ENCODE measurements at places on chromosomes 2 and 18. TPM values are rescaled to one million over a fixed set of nuclear protein-coding genes. Genes with fewer than 3 reads are reported as not detected.

- DNase-seq, result peak; percentile 31
- no peaks in the 10 kb centered on the region for H3K27me3 ChIP-seq
- no peak overlapping the region for H3K27ac ChIP-seq
- no peaks in the 10 kb centered on the region for H3K36me3 ChIP-seq
- no peak overlapping the region for H3K4me3 ChIP-seq
Observed at GRCh38 chr2:71530641-71531332, 77.4 kb downstream of the DYSF start.

DNA sequence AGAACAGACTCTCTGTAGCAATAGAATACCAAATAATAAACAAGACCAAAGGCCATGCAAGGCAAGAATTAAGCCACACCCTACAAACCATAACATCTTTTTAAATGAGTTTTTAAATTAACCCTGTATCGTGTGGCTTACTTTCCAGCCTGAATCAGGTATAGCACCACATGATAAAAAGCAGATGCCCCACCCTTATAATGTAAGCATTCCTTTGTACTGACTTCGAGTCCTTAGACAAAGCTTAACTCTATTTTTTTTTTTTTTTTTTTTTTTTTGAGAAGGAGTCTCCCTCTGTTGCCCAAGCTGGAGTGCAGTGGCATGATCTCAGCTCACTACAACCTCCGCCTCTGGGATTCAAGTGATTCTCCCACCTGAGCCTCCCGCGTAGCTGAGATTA is 1.7 kb upstream of the C2orf42 start:
- no peaks in the 10 kb centered on the region for H3K36me3 ChIP-seq
- DNase-seq, result no peak
- no peaks in the 10 kb centered on the region for H3K27me3 ChIP-seq
- H3K4me3 ChIP-seq, result no peak overlapping the region
- H3K4me1 ChIP-seq, result peaks cover 7% of the 10 kb centered on the region
- H3K27ac ChIP-seq, result no peak overlapping the region

- no peak overlapping the region for H3K27ac ChIP-seq
- H3K4me3 ChIP-seq, result no peak overlapping the region
- no peak for DNase-seq
- H3K36me3 ChIP-seq, result no peaks in the 10 kb centered on the region
Observed at GRCh38 chr2:20965221-20965620, 78.7 kb downstream of the APOB start.

- no peaks in the 10 kb centered on the region for H3K4me1 ChIP-seq
- peaks cover 50% of the 10 kb centered on the region for H3K27me3 ChIP-seq
- H3K36me3 ChIP-seq, result no peaks in the 10 kb centered on the region
- no peak overlapping the region for H3K27ac ChIP-seq
Observed at GRCh38 chr2:3007135-3007534, 370.5 kb downstream of the EIPR1 start.

DNA sequence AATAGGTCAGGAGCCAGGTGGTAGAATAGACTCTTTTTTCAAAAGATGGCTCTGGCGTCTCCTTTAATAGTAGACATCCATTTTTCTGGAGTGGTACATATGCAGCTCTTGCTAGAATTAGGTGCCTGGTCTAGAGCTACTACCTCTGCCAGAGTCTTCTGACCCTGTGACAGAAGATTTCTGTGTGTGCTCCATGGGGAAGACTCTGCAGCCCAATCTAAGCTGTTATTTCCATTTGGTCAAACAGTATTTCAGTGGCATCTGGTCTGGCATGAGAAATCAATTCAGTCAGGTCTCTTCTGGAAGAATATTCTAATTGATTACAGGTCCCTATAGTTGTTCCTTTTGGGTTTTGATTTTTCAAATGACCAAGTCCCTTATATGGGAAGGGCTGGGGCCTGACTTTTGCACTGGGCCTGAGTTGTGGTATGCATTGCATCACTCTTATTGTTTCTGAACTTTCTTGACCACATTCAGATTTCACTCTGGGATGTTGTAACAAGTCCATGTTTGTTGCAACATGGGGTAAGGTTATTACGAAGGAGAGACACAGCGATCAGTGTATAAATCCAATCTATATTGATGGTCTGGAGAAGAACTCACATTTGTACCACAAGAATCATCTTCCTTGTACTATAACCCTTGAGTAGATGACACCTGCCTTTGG is 12.1 kb downstream of the MXD1 start:
- H3K27me3 ChIP-seq, result no peaks in the 10 kb centered on the region
- H3K4me1 ChIP-seq, result no peaks in the 10 kb centered on the region
- no peak for DNase-seq
- no peak overlapping the region for H3K27ac ChIP-seq
- no peak overlapping the region for H3K4me3 ChIP-seq

DNA sequence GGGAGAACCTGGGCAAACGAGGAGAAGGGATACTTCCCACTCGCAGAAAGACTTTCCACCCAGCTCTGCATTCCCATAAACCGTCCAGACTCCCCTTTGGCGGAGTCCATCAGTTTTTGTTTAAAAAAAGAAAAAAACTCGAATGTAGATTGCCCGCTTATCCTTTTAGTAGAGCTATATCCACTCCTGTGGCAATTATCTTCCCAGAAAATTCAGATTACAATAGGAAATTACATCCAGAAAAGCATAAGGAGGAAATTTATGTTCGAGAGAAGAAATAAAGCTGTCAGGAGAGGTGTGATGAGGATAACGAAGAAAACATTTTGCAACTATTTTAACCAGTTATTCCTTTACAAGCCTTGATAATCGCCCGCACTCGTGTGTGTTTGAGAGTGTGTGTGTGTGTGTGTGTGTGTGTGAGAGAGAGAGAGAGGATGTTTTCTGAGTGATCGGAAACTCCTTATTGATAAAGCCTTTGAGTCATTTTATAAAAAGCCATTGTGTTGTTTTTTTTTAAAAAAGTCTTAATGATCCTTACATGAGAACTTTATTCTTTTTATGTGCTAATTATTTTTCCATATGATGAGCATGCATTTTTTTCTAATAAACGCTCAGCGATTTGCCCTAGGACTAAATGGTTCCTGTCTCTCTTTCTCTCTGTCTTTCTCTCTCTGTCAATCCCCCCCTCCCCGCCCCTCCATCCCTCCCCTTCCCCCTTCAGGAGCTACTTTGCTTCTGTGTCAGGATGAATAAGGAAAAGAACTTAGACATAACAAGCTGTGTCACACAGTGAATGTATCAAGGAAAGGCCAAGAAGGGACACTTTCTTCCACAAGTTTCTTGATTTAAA is 1.1 kb upstream of the PPP3R1 start:
- peaks cover 7% of the 10 kb centered on the region for H3K4me1 ChIP-seq
- H3K4me3 ChIP-seq, result peak overlapping the region; percentile 85
- no peaks in the 10 kb centered on the region for H3K27me3 ChIP-seq
- no peaks in the 10 kb centered on the region for H3K36me3 ChIP-seq
- DNase-seq, result no peak

DNA sequence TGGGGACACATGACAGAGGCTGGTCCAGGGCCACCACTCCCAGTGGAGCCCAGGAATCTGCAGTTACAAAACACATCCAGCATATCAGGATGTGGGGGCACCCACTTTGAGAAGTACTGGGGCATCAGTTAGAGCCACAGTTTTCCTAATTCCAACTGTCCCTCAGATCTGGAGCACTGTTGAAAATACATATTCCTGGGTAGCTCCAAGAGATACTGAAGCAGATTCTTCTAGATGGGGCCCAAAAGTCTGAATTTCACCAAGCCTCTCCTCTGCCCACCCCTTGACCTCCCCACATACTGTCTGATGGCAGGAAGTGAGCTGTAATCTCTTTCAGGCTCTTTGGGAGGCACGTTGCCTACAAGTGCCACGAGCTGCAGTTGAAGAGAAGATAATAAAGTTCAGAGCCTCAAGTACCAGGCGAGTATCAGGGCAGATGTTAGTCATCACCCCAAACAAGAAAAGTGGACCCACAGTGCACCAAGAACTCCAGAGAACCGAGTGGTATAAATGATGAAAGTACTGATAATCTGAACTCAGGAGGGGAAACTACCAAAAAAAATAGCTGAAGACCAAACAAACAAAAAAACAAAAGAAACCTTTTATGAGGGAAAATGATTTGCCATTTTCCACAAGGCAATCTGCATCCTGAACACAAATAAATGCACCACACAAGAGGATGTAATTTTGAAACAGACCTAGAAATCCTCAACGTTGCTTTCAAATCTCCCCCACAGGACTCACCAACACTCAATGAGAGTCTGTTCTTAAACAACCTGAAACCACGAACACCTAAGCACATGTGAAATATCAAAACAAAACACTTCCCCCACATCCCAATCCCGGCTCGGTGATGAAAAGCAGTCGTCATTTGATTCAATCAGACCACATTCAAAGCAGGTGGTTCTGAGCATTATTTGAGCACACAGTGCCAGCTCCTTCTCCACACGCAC is 98.7 kb downstream of the TCF4 start:
- no peaks in the 10 kb centered on the region for H3K4me1 ChIP-seq
- no peak overlapping the region for H3K4me3 ChIP-seq
- no peak for DNase-seq
- no peak overlapping the region for H3K27ac ChIP-seq
- no peaks in the 10 kb centered on the region for H3K27me3 ChIP-seq
- H3K36me3 ChIP-seq, result no peaks in the 10 kb centered on the region

GRCh38 chr2:238159661-238160205 is 963 bp downstream of the ERFE start:
- H3K4me3 ChIP-seq, result peak overlapping the region; percentile 60
- H3K4me1 ChIP-seq, result peaks cover 12% of the 10 kb centered on the region
- H3K36me3 ChIP-seq, result no peaks in the 10 kb centered on the region
- no peak for DNase-seq
- H3K27ac ChIP-seq, result no peak overlapping the region
- no peaks in the 10 kb centered on the region for H3K27me3 ChIP-seq

GRCh38 chr2:96550787-96551604 is 14.4 kb downstream of the ARID5A start:
- peak overlapping the region; percentile 49 for H3K27ac ChIP-seq
- no peaks in the 10 kb centered on the region for H3K36me3 ChIP-seq
- no peak for DNase-seq
- peak overlapping the region; percentile 23 for H3K4me3 ChIP-seq

- H3K4me1 ChIP-seq, result no peaks in the 10 kb centered on the region
- H3K4me3 ChIP-seq, result no peak overlapping the region
- DNase-seq, result no peak
- H3K27me3 ChIP-seq, result no peaks in the 10 kb centered on the region
- no peak overlapping the region for H3K27ac ChIP-seq
Observed at GRCh38 chr18:8601277-8602032, 7.8 kb upstream of the RAB12 start.

GRCh38 chr2:222776792-222777191 is 84.0 kb upstream of the ACSL3 start:
- no peaks in the 10 kb centered on the region for H3K36me3 ChIP-seq
- H3K4me1 ChIP-seq, result peaks cover 6% of the 10 kb centered on the region
- no peak overlapping the region for H3K4me3 ChIP-seq
- H3K27ac ChIP-seq, result no peak overlapping the region
- H3K27me3 ChIP-seq, result no peaks in the 10 kb centered on the region

DNA sequence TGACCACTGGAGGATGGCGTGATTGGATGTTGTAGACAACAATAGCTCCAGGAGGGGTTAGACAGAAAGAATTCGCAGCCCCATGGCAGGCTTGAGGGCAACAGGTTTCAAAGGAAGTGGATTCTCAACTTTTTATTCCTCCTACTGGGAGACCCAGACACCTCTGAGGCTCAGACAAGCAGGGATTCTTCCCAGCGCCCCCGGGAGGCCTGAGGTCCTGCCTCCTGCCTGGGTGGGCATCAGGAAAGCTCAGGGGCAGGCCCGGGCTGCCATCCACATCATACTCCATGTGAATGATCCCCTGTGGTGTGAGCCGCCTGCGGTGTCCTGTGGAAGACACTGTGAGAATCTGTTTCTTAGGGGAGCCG is 203.5 kb downstream of the CYP26B1 start:
- peaks cover 3% of the 10 kb centered on the region for H3K4me1 ChIP-seq
- no peak for DNase-seq
- no peak overlapping the region for H3K4me3 ChIP-seq
- H3K36me3 ChIP-seq, result no peaks in the 10 kb centered on the region

- no peaks in the 10 kb centered on the region for H3K27me3 ChIP-seq
Observed at GRCh38 chr2:224220586-224221255, 181.2 kb downstream of the FAM124B start.

- DNase-seq, result no peak
- no peak overlapping the region for H3K4me3 ChIP-seq
- H3K36me3 ChIP-seq, result no peaks in the 10 kb centered on the region
- H3K27me3 ChIP-seq, result no peaks in the 10 kb centered on the region
- no peaks in the 10 kb centered on the region for H3K4me1 ChIP-seq
Observed at GRCh38 chr2:215421859-215422461, 13.9 kb downstream of the FN1 start.

DNA sequence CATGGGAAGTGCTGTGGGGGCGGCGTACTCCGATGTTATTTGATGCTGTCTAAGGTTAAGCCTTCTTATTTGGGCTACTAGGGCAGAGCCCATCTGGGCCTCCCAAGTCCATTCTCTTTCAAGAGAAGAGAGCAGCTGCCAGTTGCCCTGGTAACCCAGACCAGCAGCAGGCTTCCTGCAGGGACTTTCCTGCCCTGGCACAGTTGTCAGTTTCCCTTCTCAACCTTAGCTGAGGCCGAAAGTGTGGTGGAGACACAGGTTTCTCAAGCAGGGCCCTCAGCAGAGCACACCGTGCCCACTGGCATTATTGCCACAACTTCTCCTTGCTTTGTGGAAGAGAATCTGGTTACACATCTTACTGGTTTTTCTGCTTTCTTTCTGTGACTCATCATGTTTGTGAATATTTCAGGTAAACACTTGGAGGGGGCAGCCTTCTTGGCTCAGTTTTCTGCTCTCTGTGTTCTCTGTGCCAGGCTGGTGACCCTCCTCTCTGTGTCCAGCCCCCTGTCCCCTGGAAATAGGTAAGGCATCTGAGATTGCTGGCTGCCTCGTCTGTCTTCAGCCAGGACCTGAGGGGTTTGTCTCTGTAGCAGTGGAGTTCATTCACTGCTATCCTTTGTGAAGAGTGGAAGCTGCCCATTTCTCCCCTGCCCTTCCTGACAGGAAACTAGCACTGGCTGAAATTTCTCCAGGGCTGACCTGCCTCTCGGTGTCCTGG is 111.0 kb downstream of the B3GNT2 start:
- 0 out of 2 replicates have a peak overlapping the region, but pooled peaks have one; percentile 2 for H3K4me3 ChIP-seq
- peaks cover 66% of the 10 kb centered on the region for H3K4me1 ChIP-seq
- no peaks in the 10 kb centered on the region for H3K36me3 ChIP-seq
- H3K27ac ChIP-seq, result peak overlapping the region; percentile 97

- H3K36me3 ChIP-seq, result no peaks in the 10 kb centered on the region
- H3K4me1 ChIP-seq, result no peaks in the 10 kb centered on the region
- DNase-seq, result no peak
- no peaks in the 10 kb centered on the region for H3K27me3 ChIP-seq
- no peak overlapping the region for H3K4me3 ChIP-seq
Observed at GRCh38 chr2:107988108-107988507, 1.8 kb downstream of the SLC5A7 start.

SERPINB4 gene
- not detected for total RNA-seq

POTEF gene
- total RNA-seq, result 3.5 TPM

TSPYL6 gene
- not detected for total RNA-seq

TBR1 gene
- total RNA-seq, result 0.17 TPM

ZAP70 gene
- 0.91 TPM for total RNA-seq

FER1L5 gene
- 0.91 TPM for total RNA-seq

RAB31 gene
- total RNA-seq, result 46.9 TPM

SERPINB2 gene
- not detected for total RNA-seq

PNKD gene
- total RNA-seq, result 58.1 TPM

ARHGAP15 gene
- 0.42 TPM for total RNA-seq

CCDC141 gene
- total RNA-seq, result 0.30 TPM

Measured in HCT116 (cell line).